ENCODE measurements at places on chromosomes 6 and 20.

- DNase-seq: no peak
Measured at GRCh38 chr6:137729866-137730629, 137.0 kb upstream of the TNFAIP3 start.

- DNase-seq: no peak
Measured at GRCh38 chr20:48688579-48688978, 139.2 kb downstream of the PREX1 start.

- no peak for DNase-seq
Measured at GRCh38 chr6:73542891-73543290, 22.1 kb upstream of the EEF1A1 start.

DNA sequence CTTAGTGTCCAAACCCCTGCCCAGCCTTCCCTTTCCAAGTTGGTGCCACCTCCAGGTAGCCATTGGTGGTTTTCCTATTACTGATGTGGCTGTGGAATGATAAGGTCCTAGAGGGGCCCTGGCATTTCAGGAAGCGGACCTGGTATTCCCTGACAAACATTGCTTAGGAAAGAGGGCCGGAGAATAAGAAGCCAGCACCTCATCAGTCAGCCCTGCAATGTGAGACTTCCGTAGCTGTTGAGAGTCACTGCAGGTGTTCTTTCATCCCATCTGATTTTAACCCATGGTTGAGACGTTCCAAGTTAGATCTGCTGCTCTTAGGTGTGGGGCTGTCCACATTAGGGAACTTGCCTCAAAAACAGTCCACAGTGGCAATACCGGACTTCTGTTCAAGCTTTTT, 14.8 kb upstream of the NPEPL1 start:
- DNase-seq: no peak

- peak; percentile 10 for DNase-seq
Measured at GRCh38 chr6:5866547-5867051, 140.1 kb downstream of the NRN1 start.

DNA sequence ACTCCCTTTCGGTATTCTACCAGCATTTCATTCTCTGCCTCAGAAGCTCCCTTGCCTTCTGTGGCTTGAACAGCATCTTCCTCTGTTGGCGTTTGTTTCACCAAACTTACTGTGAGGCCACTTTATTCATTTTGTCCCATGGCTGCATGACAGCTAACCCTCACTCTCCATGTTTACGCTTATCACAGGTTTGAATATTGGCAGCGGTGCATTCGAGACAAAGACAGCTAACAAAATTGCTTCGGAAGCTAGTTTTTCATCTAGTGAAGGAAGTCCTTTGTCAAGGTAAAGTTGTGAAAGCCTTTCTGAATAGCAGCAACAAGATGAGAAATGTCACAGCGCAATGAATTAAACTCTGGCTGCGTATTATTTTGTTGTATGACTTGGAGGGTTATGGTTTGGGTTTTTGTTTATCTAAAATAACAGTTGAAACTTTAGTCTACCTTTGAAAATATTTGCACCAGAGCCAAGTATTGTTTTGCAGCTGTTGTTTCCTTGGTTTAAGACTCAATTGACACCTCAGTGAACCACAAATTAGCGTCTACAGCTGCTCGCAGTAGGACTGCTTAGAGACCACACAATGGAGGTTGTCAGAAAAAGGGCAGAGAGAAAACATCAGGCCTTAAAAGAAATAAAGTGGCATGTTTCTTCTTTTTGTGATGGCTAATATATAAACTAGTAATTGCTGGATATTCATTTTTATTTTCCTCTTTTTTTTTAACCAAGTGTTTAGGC, 70.4 kb upstream of the XRN2 start:
- DNase-seq: no peak

DNA sequence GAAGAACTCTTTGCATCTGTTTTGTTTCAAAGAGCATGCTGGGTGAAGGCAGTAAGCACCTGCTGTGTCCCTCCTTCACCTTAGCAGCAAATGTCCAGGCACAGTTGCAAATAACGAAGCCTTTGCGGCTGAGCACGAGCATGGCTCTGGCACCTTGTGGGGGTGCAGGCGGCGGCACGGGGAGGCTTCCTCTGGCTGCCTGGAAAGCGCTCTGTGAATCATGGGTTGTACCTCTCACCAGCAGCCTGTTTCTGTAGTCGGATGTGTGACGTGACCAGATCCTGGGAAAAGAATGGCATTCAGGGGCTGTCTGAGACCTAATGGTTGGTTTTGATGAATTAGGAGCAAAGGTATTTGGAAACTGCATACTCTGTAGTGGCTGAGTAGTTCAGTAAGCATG, 144.8 kb downstream of the DTNBP1 start:
- no peak for DNase-seq

GRCh38 chr20:10381477-10381876, 52.5 kb downstream of the MKKS start:
- no peak for DNase-seq

- no peak for DNase-seq
Measured at GRCh38 chr6:50840112-50840810, 21.6 kb downstream of the TFAP2B start.

DNA sequence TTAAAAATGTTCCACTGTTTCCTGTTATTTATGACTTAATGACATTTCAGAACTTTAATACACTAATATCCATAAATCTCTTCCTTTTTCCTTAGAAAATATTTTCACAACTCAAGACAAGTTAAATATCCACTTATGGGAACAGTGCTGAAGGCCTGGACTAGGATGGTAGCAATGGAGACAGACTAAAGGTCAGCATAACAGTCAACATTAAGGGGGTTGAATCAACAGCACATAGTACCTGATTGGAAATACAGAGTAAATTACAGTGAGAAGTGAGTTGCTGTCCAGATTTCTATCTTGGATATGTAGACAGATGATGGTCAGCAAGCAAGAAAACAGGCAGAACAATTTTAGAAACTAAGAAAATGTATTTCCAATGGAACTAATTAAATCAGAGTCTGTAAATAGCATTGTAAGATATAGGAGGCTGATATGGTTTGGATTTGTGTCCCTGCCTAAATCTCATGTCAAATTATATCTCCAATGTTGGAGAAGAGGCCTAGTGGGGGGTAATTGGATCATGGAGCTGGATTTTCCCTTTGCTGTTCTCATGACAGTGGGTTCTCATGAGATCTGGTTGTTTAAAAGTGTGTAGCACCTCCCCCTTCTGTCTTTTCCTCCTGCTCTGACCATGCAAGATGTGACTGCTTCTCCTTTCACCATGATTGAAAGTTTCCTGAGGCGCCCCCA, 682.7 kb downstream of the MAFB start:
- DNase-seq: no peak

- no peak for DNase-seq
Measured at GRCh38 chr6:107275330-107275865, 160.1 kb upstream of the BEND3 start.

DNA sequence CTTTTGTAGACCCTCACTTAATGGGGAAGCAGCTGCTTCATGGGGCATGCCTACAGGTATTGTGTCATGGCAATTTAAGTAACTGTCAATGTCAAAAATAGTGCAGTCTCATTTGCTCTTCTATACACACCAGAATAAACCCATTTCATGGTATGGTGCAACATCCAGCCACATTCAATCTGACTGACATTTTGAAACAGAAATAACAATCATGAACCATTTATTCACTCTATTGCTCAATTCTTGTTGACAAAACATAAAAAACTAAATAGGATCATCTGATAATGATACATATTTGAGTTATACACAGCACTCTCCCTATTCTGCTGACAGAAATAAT, 122.9 kb downstream of the MAP7 start:
- DNase-seq: no peak

Data from NCI-H1436 (cell line).